ENCODE measurements at places on chromosomes 1 and 21. TPM values are rescaled to one million over a fixed set of nuclear protein-coding genes. Genes with fewer than 3 reads are reported as not detected.

DNA sequence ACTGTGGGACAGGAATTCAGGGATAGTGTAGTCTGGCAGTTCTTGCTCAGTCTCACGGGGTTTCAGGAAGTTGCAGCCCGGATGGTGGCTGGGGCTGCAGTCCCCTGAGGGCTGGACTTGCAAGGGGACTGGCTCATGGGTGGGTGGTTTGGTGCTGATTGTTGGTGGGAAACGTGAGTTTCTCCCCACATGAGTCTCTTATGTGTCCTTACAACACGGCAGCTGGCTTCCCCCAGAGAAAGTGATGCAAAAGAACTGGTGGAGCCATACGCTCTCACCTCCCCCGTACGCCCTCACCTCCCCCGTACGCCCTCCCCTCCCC lies 64.9 kb downstream of the EVA1C start:
- no peak for DNase-seq
- H3K4me3 ChIP-seq: no peak overlapping the region
- no peak overlapping the region for H3K27ac ChIP-seq
- peaks cover 6% of the 10 kb centered on the region for H3K4me1 ChIP-seq

DNA sequence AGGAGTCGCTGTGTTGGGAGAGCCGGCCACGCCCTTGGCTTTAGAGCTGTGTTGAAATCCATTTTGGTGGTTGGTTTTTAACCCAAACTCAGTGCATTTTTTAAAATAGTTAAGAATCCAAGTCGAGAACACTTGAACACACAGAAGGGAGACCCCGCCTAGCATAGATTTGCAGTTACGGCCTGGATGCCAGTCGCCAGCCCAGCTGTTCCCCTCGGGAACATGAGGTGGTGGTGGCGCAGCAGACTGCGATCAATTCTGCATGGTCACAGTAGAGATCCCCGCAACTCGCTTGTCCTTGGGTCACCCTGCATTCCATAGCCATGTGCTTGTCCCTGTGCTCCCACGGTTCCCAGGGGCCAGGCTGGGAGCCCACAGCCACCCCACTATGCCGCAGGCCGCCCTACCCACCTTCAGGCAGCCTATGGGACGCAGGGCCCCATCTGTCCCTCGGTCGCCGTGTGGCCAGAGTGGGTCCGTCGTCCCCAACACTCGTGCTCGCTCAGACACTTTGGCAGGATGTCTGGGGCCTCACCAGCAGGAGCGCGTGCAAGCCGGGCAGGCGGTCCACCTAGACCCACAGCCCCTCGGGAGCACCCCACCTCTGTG lies 4.7 kb downstream of the C1orf35 start:
- no peak for DNase-seq
- peak overlapping the region; percentile 68 for H3K27ac ChIP-seq

GRCh38 chr1:37148663-37149062 lies 114.3 kb upstream of the GRIK3 start:
- no peak overlapping the region for H3K27ac ChIP-seq
- H3K27me3 ChIP-seq: peaks cover 44% of the 10 kb centered on the region
- no peak for DNase-seq
- H3K4me1 ChIP-seq: peaks cover 2% of the 10 kb centered on the region
- no peaks in the 10 kb centered on the region for H3K36me3 ChIP-seq
- no peak overlapping the region for H3K4me3 ChIP-seq

- peak overlapping the region; percentile 98 for H3K4me3 ChIP-seq
- no peak for DNase-seq
- H3K27me3 ChIP-seq: no peaks in the 10 kb centered on the region
Measured at GRCh38 chr1:206558794-206559671, 51.7 kb downstream of the RASSF5 start.

GRCh38 chr1:30692201-30692947 lies 31.0 kb downstream of the MATN1 start:
- no peak for DNase-seq
- H3K4me3 ChIP-seq: no peak overlapping the region
- no peak overlapping the region for H3K27ac ChIP-seq

DNA sequence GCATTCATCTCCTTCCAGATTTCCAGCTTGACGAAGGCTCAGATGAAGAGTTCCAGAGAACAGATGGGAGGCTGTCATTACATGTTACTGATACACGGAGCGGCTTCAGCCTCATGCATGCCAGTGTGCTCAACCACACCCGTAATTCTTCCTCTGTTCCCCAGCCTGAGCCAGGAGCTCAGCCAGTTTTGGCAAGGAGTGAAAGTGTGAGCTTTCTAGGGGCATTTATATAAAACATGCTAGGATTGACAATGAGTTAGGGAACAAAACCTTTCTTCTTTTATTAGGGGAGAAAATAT lies 290.4 kb upstream of the PLXNA2 start:
- DNase-seq: no peak
- no peak overlapping the region for H3K27ac ChIP-seq
- no peaks in the 10 kb centered on the region for H3K36me3 ChIP-seq
- H3K4me1 ChIP-seq: no peaks in the 10 kb centered on the region
- peaks cover 18% of the 10 kb centered on the region for H3K27me3 ChIP-seq

DNA sequence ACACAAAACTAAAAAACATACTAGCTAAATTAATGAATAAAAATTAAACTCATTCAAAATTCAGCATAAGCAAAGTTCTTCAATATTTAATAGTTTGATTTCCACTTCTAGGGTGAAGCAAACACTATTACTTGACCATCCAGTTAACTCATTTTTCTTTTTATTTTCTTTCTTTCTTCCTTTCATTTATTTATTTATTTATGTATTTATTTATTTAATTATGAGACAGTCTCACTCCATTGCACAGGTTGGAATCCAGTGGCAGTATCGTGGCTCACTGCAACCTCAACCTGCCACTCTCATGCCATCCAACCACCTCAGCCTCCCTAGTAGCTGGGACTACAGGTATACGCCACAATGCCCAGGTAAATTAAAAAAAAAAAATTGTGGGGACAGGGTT lies 2069.5 kb downstream of the NCAM2 start:
- no peaks in the 10 kb centered on the region for H3K36me3 ChIP-seq
- H3K4me1 ChIP-seq: no peaks in the 10 kb centered on the region
- H3K27me3 ChIP-seq: no peaks in the 10 kb centered on the region
- no peak overlapping the region for H3K27ac ChIP-seq
- DNase-seq: no peak

- no peak for DNase-seq
- H3K4me1 ChIP-seq: peaks cover 51% of the 10 kb centered on the region
- H3K27me3 ChIP-seq: no peaks in the 10 kb centered on the region
- H3K36me3 ChIP-seq: peaks cover 12% of the 10 kb centered on the region
- no peak overlapping the region for H3K4me3 ChIP-seq
- H3K27ac ChIP-seq: no peak overlapping the region
Measured at GRCh38 chr21:44305691-44306090, 5.8 kb downstream of the PFKL start.

DNA sequence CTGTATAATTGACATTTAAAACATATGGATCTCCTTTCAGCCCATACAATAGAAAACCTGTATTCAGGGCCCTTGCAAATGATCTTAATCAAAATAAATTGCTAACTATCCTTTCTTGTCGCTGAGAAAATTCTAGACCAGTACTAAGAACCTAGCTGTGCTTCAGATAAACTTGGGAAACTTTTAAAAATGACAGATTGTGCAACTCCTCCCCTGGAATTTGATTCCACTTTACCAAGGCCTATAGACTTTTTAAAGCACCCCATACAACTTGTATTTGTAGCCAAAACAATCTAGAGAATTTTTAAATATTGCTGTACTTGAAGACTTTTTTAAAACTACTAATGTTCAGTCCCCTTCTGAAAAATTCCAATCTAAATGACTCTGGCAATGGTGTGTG lies 51.6 kb downstream of the ZNF644 start:
- no peaks in the 10 kb centered on the region for H3K27me3 ChIP-seq
- DNase-seq: no peak
- H3K27ac ChIP-seq: no peak overlapping the region
- peaks cover 59% of the 10 kb centered on the region for H3K4me1 ChIP-seq

Gene VAMP4
- 28.0 TPM for total RNA-seq

Gene CELA3A
- total RNA-seq: not detected

Gene ELAPOR1
- 7.0 TPM for total RNA-seq
